ENCODE measurements at places on chromosomes 1 and 21.

- no peak for DNase-seq
These were observed 12.4 kb downstream of the CELF3 start for GRCh38 chr1:151704246-151704645.

- no peak for DNase-seq
These were observed 29.3 kb downstream of the KIRREL1 start for GRCh38 chr1:158022554-158023312.

GRCh38 chr1:10802944-10803715 lies 6.7 kb upstream of the CASZ1 start:
- DNase-seq, result no peak

GRCh38 chr21:31872452-31873274 lies at the start of gene HUNK:
TSS of gene HUNK (plus strand) at chr21:31873020. CDS start at chr21:31873675, 655 bp downstream.
- peak; percentile 17 for DNase-seq

DNA sequence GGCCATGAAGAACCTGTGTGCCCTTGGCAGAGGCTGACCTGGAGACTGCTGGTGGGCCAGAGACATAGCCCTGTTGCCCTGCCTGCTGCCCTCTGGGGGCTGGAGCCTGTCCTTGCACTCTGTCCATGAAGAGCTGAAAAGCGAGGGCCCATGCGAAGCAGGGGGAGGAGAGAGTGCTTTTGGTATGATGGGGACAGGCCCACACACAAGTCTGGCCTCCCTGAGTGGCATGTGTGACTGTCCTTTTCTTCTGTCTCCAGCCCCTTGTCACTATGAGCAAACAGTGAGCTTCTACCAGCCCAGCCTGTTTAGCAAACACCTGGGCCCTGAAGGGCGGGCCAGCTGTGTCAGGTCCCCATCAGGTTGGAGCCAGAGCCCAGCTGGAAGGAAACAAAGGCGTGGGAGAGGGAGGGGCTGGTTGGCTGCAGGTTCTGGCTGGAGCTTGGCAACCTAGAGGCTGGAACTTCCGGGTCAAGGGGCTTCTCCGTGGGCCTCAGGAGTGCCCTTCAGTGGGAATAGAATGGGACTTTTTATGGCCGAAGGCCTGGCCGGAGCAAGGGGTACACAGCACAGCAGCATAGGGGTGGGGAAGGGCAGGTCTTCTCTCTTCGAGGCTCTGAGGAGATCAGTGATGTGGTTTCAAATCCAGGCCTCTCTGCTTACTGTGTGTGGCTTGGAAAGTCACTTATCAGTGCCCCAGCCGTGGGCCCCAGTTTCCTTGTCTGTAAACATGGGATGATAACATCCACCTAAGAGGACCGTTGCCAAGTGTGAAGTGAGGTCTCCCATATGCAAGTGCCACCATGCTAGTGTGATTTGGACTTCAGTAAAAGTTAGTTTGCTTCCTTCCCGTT lies 14.3 kb downstream of the QSOX1 start:
- peak; percentile 42 for DNase-seq

Measured in fibroblast of mammary gland (primary cell).